ENCODE measurements at places on chromosomes 1 and 21.

DNA sequence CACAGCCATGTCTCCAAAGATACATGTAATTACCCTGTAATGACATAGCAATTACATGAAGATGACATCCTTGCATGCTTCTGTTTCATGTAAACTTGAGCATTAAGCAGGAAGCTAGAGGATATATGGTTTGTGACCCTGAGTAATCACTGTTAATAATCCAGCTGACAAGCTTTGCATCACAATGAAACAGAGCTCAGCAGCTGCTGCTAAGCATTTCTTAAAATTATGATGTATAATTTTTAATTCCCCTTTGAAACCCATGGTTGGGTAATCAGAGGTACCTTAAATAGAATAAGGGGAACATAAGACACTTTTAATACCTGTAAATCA, 293.5 kb downstream of the NTNG1 start:
- DNase-seq, result no peak

DNA sequence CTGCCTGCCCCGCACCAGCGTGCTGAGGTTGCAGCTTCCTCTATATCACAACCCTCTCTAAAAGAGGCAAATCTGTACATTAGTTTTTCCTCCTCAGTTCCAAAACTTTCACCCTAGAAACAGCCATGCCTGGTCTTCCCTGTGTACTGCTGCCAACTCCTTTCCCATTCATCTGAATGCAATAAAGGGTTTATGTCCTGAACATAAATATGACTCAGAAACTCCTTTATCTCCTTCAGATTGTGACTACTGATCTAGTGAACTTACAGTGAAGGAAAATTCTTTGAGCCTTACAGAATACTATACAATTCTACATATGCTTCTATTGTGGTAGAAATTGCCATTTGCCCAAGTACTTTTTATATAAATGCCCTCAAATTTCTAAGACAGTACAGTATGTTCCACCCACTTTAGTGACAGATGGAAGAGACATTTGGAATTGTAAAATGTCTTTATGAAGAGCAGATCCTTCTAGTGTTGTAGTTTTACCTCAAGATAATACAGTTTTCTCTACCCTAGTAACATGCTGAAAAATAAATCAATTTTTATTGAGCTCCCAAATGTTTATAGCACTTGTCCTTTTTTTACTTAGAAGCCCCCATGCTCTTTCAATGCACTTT, 345.1 kb upstream of the SNX7 start:
- DNase-seq, result no peak

DNA sequence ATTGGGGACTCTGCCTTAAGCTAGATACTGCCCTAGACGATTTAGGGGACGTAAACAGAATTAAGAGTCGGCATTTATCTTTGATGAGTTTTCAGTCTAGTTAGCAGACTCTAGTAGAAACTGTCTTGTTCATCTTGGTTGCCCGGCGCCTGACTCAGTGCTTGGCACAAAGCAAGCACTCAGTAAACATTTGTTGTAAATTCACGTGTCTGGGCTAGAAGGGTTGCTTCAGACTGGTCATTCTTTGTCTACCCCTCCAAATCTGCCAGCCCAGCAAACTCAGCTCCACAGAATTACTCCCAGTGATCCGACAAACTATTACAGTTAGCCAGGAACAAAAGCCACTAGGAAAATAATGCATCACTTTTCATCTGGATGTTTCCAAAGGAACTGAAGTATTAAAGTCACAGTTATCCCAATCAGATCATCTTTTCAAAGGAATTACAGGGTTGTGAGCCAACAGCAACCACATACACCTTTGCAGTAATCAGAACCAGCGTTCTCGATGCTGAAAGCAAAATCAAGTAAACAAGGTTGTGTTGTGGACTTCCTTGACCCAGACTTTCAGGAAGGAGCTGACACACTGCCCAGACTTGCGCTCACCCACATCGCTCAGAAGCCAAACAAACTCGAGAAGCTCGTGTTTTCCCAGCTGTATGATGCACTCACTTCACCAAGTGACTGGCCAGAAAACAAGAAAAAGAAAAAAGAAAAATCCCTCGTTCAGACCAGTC, 66.5 kb upstream of the GADD45A start:
- peak; percentile 70 for DNase-seq

DNA sequence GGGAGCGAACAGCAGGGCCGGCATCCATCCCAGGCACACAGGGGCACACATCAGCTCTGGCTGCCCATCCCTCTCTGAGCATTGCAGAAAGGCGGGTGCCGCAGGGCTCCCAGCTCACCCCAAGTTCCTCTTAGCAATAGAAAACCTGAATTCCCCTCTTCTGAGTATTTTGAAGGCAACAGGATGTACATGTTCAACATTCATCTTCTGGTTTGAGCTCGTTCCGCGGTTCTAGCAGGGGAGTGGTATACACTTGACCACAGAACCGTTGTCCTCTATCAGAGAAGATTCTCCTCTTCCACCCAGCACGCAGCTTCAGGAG, 23.6 kb downstream of the ACTA1 start:
- DNase-seq, result no peak

GRCh38 chr1:82487778-82488177, 687.0 kb downstream of the ADGRL2 start:
- DNase-seq, result no peak

GRCh38 chr1:1407636-1408318, 684 bp upstream of the MRPL20 start:
- DNase-seq, result no peak

GRCh38 chr1:214678386-214678785, 75.4 kb downstream of the CENPF start:
- DNase-seq, result no peak

- no peak for DNase-seq
Observed at GRCh38 chr1:183995322-183996039, 42.0 kb downstream of the COLGALT2 start.

DNA sequence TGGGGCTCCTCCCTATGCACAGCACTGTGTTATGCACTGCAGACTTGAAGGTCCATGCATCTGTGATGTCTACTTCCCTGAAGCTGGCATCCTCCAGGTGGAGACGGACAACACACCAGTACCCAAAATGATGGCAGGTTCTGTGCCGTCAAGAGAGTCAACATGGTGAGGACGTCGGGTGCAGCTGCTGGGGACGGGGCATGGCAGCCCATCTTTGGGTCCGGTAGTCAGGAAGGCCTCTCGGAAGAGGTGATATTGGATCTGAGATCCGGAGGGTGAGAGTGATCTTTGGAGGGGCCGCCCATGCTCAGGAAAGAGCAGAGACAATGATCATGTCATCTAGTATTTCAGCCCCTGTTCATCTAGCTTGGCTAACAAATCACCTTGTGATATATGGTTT, 104.1 kb downstream of the RIPK4 start:
- no peak for DNase-seq

DNA sequence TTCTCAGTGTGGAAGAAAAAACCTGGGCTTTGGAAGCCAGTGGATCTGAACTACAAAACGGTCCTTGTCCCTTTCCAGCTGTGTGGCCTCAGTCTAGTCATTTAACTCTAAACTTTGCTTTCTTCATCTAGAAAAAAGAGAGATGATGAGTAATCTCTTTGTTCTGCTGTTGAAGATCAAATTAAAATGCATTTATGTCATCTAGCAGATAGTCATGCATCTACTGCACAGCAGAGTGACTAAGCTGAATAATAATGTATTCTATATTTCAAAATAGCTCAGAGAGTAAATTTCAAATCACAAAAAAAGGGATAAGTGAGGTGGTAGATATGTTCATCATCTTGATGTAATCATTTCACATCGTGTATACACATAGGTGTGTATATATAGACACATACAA, 473.2 kb downstream of the DSCAM start:
- no peak for DNase-seq

DNA sequence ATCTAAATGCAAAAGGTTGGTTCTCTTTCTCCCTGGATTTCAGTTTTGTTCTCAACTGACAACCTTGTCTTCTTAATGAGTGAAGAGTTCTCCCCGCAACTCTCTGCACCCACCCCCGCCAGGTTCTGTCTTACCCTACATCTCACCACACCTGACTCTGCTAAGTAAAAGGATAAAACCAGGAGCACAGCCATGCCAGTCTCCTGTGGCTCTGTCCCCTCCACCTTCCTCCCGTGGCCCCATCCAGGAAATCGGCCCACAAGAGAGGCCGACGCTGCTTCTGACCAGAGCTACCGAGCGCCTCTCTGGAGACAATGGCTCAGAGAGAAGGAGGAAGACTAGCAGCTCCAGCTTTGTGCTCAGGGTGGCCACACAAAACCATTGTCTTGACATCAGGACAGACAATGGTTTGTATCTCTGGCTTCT, 72.2 kb downstream of the PLEKHA6 start:
- no peak for DNase-seq

- DNase-seq, result no peak
Observed at GRCh38 chr1:37616330-37616729, 18.4 kb downstream of the RSPO1 start.

DNA sequence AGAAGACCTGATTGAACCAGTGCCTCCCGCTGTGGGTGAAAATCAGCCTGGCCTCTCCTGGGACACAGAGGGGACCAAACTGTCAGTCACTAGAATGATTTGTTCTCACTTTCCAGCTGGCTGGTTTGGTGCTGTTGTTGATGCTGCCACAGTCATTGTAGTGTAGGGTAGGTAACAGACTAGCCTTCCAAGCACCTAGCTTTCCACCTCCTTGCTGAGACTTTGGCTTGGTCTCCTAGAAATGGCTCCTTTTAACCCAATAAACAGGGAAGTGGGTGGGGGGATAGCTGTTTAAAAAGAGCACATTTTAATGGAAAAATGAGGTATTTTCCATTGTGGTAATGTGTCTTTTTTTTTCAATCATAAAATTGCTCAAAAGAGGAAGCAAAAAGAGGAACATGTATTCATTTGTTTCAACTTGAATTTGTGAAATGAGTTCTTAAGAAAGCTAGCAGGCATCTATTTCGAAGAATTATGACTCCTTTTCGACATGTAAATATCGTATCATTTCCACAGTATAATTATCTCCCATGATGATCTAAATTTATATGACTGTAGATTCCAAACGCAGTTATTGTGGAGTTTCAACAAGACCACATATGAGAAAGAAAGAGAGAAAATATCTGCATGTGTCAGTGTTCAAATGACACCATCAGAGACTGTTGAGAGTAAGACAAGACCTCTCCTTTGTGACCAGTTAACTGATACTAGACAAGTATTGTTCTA, 190.1 kb downstream of the HLX start:
- no peak for DNase-seq

DNA sequence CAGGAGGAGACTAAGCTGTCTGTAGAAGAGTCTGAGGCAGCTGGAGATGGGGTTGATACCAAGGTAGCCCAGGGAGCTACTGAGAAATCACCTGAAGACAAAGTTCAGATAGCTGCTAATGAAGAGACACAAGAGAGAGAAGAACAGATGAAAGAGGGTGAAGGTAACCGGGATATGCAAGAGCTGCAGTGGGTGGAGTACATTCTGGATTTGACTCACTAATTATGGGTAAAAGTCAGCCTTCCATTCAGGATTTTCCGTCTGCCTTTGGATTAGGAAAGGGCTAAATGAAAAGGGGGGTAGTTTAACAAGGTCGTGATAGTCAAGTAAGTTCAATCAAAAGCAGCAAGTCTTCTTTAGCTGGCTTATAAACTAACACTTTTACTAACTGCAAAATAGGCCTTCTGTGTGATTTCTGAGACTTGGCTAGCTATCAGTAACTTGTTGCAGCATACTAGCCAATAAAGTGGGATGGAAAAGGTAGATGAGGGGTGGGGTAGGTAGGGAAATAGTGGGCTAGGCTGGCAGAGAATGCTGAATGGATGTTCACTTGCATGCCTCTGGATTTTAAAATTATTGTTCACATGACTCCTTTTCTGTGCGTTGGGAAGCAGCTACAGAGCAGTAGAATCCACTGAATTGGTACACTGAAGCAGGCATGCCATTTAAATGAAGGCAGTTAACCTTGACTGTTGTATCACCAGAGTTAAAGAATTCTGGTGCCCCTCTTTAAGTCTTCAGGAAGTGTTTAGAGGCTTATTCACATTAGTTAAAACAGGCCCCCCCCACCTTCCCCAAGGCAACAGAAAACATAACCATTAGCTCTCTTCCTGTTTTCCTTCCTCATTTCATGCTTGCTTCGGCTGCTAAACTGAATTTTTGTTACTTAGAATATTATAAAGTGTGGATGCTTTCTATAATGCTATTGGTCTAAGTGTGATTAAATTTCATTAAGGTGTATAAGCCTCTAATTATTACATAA, 15.4 kb downstream of the CCDC17 start:
- no peak for DNase-seq

- DNase-seq, result no peak
Observed at GRCh38 chr1:241775021-241775420, 73.0 kb upstream of the EXO1 start.

DNA sequence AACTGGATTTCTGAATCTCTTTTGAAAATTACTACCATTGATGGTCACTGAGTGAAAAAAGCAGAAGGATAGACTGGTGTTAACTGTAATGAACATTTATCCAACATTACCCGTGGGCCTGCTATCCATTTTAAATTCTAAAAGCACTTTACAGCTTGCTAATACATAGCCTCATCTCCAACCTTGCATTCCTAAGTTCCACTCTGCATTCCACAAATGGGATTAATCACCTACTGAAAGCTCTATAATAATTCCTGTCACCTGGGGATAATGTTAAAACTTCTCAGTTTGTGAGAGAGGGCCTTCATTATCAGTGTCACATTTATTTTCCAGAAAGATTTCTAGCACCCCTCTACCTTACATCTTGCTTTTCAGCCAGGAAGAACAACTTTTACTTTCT, 38.2 kb downstream of the PTPRC start:
- no peak for DNase-seq

DNA sequence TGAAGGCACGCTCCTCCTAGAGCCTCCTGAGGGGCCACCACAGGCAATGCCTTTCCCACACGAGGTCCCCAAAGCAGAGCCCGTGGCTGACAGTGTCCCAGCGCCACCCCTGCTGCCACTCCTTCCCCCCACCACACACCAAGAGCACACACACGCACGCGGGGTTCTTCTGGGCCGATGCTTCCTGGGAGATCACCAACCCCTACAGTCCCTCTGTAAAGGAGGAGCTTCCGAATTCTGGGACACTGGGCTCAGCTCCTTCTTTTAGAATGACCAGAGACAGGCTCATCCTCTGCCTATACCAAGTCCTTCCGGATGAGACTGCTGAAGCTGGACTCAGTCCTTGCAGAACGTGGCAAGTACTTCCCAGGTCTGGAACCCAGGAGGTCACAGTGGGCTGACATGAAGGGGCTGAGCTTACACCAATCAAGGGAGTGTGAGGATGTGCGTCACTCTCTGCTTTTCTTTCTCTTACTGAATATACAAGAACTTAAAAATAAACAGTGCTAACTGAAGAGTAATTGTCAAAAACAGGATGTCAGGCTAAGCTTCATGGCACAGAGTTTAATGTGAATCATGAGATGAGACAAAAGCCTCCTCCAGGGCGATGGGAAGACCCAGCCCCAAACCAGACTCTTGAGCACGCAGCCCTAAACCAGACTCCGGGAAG, 12.7 kb downstream of the SSU72 start:
- DNase-seq, result no peak

All from right forelimb (tissue), 1 donor.